ENCODE measurements at places on chromosomes 7 and 10.
A peak's percentile ranks its signal among the peaks of the same experiment; 100 is the strongest.

DNA sequence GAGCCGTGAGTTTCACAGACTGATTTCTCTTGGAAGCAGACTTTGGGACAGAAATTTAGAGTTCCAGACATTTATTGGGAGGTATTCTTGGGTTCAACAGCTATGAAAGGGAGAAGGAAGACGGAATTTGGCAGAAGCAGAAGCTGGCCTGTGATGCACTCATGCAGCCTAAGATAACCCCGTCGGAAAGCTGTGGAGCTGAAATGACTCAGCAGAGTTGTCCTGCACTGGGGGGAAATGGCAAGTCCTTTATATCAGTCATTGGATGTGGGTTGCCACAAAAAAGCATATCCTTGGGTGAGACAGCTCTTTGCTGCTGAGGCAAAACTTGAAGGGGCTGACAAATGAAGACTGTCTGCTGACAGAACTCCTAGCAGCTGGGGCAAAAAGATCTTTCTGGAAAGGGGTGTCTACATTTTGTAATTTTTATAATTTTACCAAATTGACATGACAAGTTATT is 11.5 kb upstream of the MICU1 start:
- no peak for DNase-seq

- DNase-seq: peak; percentile 45
These were observed 650 bp downstream of the UBE2D1 start for GRCh38 chr10:58335306-58336005.

DNA sequence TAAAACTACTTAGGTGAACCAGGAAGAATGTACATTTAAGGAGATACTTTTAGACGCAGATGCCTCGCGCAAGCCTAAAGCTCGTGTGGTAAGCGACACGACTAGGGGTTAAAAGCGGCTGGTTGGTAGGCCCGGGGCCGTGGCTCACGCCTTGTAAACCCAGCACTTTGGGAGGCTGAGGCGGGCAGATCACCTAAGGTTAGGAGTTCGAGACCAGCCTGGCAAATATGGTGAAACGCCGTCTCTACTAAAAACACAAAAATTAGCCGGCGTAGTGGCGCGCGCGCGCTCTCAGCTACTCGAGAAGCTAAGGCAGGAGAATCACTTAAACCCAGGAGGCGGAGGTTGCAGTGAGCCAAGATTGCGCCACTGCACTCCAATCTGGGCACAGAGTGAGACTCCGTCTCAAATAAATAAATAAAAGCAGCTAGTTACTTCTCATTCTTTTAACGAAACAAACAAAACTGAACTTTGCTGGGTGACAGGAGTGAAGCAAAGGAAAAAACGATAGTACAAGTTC is 879 bp downstream of the NUDT5 start:
- peak; percentile 52 for DNase-seq

GRCh38 chr7:92808006-92808405 is 28.4 kb downstream of the CDK6 start:
- DNase-seq: no peak

- DNase-seq: no peak
These were observed 8.6 kb downstream of the TRIM56 start for GRCh38 chr7:101093906-101094305.

DNA sequence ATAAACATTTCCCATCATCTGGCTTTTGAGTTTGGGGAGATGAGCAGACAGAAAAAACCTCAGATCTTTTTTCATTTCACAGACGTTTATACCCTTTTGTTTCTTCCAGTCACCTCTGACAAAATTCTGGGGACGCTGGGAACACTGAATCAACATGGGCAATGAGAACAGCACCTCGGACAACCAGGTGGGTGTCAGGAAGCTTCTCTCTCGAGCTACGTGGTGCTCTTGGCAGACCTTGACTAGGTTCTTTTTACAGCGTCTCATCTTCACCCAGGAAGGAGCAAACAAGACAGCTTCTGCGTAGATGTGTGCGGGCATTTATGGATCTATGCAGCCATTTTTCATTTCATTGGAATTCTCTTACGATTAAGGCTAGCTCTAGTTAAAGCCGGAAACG is 32.9 kb downstream of the TACC2 start:
- no peak for DNase-seq

- peak; percentile 89 for DNase-seq
These were observed 10.8 kb upstream of the HOXA2 start for GRCh38 chr7:27112955-27113949.

GRCh38 chr7:128459394-128459878 is 3.8 kb downstream of the HILPDA start:
- DNase-seq: peak; percentile 71

DNA sequence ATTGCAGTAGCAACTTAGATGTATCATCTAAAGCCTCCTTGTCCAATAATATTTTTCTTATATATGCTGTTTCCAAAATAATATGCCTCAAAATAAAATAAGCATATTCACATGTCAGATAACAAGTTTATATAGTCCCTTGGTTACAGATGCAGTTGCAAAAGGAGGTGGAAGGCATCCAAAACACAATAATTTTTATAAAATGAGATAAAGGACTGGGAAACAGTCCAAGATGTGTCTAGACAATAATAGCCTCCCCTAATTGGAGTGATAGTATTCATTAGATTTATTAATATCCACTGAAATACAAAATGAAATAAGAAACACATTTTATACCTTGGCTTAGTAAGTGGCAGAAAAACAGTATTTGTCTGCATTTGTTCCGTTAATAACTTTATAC is 30.3 kb downstream of the BCAP29 start:
- no peak for DNase-seq

DNA sequence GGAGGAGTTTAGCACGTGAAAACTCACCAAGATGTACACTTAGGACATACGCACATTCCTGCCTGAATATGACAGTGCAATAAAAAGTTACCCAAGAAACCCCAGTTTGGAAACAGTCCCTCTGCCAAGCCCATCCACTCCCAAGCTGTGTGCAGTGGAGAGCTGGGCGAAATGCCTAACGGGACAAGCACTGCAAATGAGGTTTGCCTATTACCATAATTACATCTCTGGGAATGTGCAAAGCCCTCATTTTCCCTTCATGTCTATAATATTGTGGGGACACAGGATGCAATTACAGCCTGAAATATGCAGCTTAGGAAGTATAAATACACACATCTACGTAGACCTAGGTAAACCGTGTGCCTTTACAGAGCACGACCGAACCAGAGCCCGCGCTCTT is 117.5 kb downstream of the PLXNA4 start:
- no peak for DNase-seq

DNA sequence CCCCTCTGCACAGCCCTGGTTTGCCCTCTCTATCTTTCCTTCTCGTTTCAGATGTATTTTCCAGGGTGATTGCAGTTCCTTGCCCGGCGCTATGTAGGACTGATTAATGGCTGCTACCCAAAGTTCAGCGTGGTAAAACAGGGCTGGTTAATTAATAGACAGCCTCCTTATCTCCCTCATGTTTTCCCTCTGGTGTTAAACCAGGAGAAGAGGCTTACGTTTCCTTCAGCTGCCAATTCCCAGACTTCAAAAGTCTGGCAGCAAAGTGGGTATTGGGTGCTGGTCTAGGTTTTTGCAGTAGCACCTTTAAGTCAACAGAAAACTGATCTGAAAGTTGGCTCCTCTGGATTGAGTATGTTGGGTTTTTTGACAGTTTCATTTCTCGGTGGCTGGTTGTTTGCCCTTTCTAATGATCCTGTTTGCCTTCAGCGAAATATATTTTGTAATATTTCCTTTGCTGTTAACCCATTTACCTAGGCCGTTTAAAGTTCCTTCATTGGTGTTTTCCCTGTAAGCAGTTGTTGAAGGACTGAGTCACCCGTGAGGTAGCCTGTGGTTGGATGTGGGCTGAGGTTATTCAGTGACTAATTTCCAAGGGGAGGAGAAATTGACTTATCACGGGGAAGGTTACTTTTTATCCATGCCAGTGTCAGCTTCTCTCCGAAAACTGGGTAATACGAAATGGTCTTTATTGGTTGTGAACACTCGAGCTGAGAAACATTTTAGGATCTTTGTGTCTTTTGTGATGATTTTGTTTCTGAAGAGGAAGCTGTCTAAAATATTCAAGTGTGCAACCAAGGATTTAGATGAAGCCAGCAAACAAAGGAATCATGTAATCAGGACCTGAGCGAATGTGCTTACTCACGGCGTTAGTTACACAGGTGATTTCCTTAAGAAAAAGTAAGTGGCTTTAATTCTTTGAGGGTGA is 257.2 kb downstream of the KIAA1217 start:
- DNase-seq: peak; percentile 60

DNA sequence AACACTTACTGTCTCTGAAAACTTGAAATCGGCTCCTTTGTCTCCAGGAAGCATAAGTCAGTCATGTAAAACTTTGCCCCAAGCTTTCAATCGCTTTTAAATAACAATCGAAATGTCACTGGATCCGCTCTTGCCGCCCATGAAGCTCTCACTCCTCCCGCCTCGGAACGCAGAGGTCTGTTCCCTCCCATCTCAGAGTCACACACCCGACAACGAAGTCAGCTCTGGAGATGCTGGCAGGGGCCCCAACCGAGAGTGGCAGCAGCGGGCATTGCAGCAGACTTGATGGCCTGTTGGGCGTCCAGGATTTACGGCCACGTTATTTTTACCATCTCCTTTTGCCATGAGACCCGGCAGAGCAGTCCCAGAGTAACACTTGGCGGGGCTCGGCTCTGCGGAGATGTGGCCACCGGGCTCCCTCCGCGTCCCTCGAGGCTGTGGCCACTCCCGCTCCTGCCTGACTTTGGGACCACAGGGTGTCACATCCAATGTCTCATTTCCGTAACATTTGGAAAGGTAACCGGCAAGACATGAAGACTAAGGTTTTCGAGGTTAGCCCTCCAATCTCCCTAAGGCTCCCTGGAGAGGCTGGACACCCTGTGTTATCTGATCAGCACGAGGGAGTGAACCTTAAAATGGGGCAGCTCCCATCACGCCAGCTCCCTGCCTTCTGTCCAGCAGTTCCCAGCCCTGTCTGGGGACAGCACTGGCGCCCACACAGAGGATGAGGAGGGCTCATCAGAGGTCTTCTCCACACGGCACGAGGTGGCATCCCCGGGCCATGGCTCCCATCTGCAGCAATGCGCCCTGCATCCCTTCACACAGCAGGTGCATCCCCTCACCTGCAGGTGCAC is 62.8 kb upstream of the ADGRA1 start:
- DNase-seq: no peak

DNA sequence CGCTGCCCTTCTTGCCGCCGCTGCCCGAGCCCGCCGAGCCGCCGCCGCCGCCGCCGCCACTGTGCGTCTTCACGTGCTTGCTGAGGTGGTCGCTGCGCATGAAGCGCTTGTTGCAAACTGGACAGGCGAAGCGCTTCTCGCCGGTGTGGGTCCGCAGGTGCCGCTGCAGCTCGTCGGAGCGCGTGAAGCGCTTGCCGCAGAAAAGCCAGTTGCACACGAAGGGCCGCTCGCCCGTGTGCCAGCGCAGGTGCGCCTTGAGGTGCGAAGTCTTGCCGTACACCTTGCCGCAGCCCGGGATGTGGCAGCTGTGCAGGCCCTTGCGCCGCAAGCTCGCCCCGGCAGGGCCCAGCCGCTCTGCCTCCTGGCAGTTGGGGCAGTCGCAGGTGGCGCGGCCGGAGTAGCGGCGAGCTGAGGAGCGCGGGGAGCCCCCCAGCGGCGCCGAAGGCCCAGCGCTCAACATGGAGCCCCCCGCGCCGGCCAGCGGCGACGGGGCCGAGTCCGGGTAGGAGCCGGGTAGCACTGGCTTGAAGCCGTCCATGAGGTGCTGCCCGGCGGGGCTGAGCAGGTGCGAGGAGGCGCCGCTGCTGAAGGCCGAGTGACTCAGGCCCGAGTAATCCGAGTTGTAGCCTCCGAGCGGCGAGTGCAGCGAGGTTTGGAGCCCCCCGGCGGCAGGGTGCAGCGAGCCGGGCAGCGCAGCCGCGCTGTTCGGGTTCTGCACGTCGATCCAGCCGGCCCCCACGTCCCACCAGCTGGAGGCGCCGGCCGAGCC is 2.1 kb downstream of the SP8 start:
- no peak for DNase-seq

GRCh38 chr10:71351628-71352319 is 32.7 kb downstream of the SLC29A3 start:
- DNase-seq: no peak

- DNase-seq: no peak
These were observed 121.8 kb downstream of the UBE2H start for GRCh38 chr7:129830949-129831348.

GRCh38 chr10:89592539-89592938 is 52.5 kb downstream of the PANK1 start:
- no peak for DNase-seq

DNA sequence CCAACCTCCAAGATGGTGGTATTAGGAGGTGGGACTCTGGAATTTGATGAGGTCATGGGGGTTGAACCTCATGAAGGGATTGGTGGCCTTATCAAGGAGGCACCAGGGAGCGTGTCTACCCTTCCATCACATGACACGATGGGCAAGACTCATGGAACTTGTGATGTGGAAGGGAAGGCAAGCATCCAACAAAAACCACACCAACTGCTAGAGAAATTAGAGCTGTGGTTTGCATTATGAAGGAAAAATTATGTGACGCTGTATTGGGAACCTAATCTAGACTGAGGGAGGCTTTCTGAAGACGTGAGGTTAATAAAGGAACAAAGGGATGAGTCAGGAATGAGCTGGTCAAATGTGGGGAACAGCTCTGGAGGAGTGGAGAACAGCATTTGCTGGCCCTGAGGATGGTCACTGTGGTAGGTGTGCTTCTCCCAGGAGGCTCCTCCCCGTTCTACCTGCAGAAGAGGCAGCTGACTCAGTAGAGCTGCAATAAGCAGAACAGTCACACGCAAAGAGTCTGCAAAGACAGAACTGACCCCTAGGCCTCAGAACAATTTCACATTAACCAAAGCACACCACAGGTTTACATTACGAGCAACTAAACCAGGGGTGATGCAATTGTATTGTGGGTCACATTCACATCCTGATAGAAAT is 236.6 kb upstream of the GRB10 start:
- no peak for DNase-seq

DNA sequence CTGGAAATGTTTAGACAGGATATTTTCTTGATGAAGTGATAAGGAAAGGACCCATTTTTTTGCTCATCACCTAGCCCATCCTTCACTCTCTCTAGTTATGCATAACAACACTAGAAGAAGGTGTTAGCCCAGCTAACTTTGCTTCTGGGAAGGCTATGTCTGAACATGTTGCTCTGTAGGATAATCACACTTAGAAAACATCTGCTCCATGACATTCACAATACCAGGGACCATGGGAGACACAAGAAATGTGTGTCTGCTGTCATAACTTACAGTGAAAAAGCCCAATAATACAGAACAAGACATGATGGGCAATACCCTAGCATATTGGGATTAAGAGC is 13.9 kb upstream of the ZNF282 start:
- no peak for DNase-seq

All from ureter (tissue), 1 donor.